Right lobe of liver (tissue), 6 donors: ENCODE measurements at places on chromosomes 11 and 22. TPM values are rescaled to one million over a fixed set of nuclear protein-coding genes. Genes with fewer than 3 reads are reported as not detected.

- peak; percentile 13 for DNase-seq
Measured at GRCh38 chr22:38083931-38084631, at the start of gene SLC16A8. SLC16A8 (minus strand) TSS chr22:38084184; CDS start chr22:38082873, 1,311 bp downstream.

DNA sequence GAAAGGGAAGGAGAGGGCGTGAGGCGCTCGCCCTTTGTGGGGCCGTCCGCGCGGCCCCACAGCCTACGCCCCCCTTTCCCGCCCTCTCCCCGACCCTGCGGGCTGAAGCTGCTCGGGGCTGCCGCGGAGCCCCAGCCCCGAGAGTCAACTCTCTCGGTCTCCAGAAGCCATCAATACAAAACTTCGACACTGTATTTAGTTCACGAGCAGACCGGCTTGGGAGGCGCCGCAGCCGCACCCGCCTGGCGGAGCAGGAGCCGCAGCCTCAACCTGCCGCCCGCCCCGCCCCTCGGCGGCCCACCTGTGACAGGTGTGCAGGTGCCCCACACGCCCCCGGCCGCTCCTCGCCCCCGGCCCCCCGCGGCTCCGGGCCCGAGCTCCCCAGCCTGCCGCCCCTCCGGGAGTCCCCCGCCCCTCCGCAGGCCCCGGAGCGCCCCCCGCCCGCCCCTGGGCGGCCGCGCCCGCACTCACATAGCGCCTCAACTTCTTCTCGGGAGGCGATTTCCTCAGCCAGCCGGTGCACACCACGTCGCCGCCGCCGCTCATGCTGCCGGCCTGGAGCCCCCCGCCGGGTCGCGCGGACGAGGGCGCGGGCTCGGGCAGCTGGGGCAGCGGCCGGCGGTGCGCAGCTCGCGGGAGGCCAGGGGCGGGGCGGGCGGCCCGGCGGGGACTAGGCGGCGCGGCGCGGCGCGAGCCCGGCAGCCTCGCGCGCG is at the start of gene GAB2:
TSS of gene GAB2 (minus strand) at position 646 of the 713 bp plus-strand sequence. CDS start at position 546, 100 bp downstream.
- DNase-seq: peak; percentile 59

DNA sequence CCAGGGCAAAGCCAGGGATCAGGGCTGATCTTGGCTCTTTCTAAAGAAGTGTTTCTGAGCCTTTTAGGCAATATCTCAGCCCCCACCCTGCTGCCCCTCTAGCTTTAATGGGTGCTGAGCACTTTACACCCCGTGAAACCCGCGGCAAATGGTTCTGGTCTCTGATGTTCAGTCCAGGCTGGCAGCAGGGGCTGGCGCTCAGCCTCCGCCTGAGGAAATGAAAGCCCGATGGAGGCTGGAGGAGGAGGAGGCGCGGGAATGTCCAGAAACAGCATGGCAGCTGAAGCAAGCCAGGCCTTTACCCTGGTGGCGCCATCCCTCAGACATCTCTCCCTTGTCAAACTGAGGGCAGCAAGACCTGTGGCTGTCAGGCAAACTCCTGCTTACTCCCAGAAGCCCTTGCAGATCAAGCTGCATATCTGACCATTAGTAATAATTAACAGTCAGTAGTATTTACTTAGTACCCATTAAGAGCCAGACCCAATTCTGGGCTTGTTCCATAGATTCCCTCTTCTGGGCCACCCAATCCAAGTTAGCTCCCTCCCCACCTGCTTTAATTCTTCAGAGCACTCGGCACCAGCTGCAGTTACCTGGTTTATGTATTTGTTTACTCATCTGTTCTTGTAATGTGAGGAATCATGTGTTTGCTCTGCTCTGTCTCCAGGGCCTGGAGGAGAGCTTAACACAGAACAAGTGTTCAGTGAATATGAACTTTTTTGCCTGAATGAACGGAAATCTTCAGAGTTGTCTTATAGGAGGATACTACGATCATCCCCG is 15.0 kb upstream of the ALX4 start:
- DNase-seq: no peak

GRCh38 chr11:29161191-29161590 is 855.6 kb downstream of the KCNA4 start:
- DNase-seq: no peak

DNA sequence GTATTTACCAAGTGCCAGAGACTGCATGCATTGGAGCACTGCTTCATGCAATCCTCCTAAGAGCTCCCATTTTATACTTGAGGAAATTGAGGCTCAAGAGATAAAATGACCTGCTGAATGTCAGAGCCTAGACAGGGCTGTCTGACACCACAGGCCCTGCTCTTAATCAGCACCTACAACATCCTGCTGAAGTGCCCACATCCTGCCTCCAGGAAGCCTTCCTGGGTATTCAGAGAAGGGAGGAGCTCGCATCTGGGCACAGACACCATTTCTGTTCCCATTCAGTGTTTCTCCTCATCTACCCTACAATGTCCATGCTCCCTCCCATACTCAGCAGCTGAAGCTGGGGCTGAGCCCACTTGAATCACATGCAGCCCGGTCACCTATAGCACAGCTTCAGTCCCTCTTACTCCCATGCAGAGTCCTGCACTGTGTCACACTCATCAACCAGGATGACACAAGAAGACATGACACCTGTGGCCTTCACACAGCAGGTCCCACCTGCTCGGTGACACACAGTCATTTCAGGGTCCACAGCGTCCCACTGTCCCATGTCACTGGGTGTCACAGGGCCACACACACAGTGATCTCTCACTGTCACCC is 53.1 kb downstream of the PDE2A start:
- DNase-seq: no peak

GRCh38 chr11:130001461-130002351 is 929 bp downstream of the PRDM10 start:
- DNase-seq: peak; percentile 59

DNA sequence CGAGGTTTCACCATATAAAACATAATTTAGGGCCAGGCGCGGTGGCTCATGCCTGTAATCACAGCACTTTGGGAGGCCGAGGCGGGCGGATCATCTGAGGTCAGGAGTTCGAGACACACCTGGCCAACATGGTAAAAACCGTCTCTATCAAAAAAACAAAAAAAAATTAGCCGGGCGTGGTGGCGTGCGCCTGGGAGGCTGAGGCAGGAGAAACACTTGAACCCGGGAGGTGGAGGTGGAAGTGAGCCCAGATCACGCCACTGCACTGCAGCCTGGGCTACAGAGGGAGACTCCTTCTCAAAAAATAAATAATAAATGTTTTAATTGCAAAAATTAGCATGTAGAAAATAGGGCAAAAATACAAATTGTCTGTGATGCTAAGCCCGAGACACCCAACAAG is 993 bp upstream of the SFI1 start:
- DNase-seq: no peak

- no peak for DNase-seq
Measured at GRCh38 chr11:60872124-60872960, 5.0 kb downstream of the ZP1 start.

- DNase-seq: no peak
Measured at GRCh38 chr11:76591416-76591815, 79.1 kb downstream of the LRRC32 start.

DNA sequence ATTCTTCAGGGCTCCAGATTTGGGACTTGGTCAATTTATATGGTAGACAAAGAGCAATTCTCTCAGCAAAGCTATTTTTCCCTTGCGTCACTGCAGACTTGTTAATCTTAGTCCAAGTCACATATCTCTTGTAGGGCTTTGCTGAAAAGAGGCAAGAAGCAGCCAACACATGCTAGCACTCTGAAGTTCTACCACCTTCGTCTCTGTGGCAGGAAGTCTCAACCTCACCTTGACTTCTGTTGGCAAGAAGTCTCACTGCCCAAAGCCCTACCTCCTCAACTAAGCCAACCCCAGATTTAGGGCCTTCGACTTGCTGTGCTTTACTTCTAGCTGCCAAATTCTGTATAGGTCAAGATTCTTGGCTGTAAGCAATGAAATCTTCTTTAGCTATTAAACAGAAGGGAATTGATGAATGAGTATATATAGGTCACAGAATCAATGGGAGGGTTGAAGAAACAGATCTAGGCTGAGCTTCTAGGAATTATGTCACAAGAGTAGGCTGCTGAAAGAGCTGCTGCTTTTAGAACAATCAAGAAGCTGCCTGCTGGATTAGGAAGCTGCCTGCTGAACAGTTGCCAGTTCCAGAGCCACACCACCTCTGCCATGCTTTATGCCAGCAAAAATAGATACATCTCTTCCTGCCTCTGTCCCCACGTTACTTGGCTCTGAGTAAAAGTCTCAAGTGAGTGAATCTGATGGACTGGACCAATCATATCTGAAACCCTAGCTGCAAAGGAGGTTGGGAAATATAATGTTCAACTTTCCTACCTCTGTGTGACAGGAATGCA is 17.6 kb upstream of the NCR3LG1 start:
- DNase-seq: no peak

- peak; percentile 31 for DNase-seq
Measured at GRCh38 chr11:8061555-8062428, 19.2 kb upstream of the TUB start.

DNA sequence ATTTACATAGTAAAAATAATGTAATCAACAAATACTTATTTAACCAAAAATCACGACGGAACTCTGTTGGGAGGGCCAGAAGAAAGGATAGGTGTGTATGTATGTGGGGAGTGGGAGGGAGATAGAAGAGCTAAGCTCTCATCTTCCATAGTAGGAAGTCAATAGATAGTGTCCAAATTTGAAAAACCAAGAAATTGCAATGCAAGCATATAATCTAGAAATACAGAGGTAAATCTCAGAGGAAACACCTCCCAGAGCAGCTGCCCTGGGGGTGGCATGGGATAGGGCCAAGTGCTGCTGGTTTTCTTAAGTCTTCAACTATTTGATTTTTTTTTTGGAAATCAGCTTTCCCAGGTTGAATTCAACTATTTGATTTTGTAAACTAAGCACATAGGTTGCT is 16.9 kb downstream of the C11orf86 start:
- DNase-seq: no peak

- no peak for DNase-seq
Measured at GRCh38 chr11:26842478-26843282, 120.8 kb upstream of the SLC5A12 start.

- DNase-seq: no peak
Measured at GRCh38 chr11:110207123-110207522, 89.3 kb downstream of the RDX start.

- no peak for DNase-seq
Measured at GRCh38 chr11:117171404-117172061, 7.0 kb upstream of the SIDT2 start.

- no peak for DNase-seq
Measured at GRCh38 chr22:33771136-33771535, 149.1 kb downstream of the LARGE1 start.

DNA sequence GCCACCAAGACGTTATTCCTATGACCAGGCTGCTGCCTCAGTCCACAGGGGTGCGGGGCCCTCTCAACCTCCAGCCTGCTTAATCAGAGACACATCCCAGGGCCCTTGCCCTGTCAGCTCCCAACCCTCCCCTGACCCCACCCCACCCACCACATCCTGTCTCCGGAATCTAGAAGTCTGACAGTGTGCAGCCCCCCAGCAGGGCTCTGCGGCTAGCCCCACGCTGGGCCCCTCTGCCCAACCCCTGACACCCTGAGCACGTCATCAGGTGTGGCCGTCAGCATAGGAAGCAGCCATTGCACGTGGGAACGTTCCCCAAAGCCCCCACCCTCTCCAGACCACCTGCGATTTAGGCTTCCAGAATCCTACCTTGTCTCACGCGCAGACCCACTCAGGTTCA is 34.3 kb upstream of the IGSF9B start:
- DNase-seq: no peak

- no peak for DNase-seq
Measured at GRCh38 chr22:45686836-45687235, 15.2 kb downstream of the ATXN10 start.

DNA sequence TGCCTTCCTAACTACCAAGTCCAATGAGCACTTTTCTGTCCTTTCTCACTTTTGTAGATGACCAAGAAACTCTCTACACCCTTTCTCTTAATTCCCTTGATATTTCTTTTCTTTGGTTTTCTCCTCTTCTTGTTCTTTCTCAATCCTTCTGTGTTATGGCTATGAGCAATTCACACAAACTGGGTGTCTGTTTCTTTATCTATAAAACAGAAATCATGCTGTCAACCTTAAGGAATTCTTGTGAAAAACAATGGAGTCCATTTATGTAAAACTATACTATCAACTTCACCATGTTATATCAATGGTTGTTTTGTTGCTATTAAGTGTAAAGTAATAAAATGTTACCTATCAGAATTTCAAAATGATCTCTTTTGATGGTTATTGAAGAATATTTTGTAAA is 7.2 kb downstream of the MTNR1B start:
- DNase-seq: no peak

DNA sequence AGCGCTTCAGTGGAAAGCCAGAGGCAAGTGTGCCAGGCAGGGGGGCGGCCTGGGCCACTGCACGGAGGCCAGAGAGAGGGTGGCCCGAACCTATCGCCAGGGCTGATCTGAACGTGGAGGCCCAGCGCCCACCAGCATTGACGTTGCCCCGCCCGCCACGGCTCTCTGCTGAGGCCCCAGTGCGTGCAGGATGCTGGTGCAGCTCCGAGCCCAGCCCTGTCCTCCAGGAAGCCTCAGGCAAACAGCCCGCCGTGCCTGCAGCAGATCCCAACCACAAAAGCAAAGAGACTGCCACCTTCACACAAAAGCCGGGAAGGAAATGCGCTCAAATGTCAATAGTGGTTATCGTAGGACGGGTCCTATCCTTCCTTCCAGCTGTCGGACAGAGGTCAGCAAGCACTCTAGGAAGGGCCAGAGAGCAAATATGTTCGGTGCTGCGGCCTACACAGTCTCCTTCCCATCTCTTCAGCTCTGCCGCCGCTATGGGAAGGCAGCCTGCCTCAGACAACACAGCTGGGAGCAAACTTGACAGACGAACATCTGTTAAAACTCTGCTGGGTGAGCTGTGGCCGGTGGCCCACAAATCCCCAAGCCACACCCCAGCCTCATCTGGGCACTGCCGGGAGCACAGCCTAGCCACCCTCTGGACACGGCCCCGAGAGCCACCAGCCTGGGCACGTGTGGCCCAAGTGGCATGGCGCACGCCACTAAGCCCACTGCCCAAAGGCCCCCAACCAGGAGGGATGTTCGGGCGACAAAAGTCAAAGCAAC is 146.2 kb downstream of the CRYBB2 start:
- DNase-seq: peak; percentile 46

GRCh38 chr11:120807414-120808150 is 216.3 kb upstream of the TBCEL start:
- no peak for DNase-seq

- DNase-seq: peak; percentile 56
Measured at GRCh38 chr22:37259540-37260029, 15.5 kb upstream of the RAC2 start.

The LRRC74B gene
- total RNA-seq: not detected

The ADM gene
- 24.1 TPM for total RNA-seq

The C1QTNF5 gene
- 3.1 TPM for total RNA-seq

The KLHDC7B gene
- total RNA-seq: 1.4 TPM

The CCND1 gene
- 270 TPM for total RNA-seq

The FXYD2 gene
- total RNA-seq: 13.7 TPM

The RGL4 gene
- total RNA-seq: not detected

The OR51B5 gene
- 0.17 TPM for total RNA-seq

The FIBIN gene
- total RNA-seq: 0.88 TPM

The CTSW gene
- 0.87 TPM for total RNA-seq

The TMPRSS5 gene
- total RNA-seq: not detected

The INPP5J gene
- total RNA-seq: 0.39 TPM

The OR10G6 gene
- total RNA-seq: not detected
